T-cell (primary cell): ENCODE measurements at places on chromosomes 1 and 21.

DNA sequence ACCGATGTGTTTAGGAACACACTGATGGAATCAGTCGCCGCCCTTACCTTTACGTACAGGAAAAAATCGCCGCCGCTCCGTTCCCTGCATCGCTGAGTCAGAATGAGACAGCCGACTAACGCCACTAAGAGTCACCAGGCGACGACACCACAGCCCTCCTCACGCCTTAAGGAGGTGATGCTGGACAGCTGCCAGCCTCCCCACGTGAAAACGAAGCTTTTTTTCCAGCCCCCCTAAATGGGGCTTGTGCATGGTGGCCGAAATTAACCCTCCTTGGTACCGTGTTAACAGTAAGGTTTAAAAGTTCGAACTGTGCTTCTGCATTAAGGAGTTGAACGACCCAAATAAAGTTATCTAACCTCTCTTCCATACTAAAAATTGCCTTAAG lies 511 bp downstream of the DNTTIP2 start:
- DNase-seq = peak; percentile 42

GRCh38 chr1:78383923-78384322 lies 106.9 kb upstream of the PTGFR start:
- DNase-seq = no peak

GRCh38 chr1:156513185-156513584 lies 12.6 kb upstream of the MEF2D start:
- no peak for DNase-seq

DNA sequence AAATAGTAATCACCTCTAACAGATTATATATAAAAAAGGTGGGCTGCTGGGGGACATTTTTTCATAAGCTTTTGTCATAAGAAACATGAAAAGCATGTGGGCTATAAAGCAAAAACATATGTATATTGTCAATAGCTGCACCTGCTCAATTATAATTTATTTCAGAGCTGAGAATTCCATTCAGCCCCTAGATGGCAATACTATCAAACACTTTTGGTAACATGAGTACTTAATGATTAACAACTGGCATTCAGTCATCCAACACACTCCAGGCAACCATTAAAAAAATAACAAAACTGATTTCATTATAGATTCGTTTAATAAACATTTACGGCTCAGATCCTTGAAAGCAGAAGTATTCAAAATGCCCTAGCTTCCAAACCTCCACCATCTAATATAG lies 115.1 kb downstream of the KCTD3 start:
- no peak for DNase-seq

DNA sequence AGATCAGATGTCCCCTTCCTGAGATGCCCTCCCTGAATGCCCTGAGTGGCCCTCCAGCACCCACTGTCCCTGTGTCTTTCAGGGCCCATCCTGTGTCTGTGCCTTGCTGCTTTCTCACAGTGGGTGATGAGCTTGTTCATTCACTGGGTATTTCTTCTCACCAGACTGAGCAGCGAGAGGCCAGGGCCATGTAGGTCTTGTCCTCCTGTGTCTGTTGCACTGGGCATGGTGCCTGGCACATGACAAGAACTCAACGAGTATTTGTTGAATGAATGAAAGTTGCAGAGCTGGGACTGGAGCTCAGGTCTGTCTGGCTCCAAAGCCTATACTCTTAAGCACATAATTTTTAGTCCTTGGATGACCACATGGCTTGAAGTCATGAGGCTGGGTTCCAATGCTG lies 93.8 kb downstream of the PTPRU start:
- no peak for DNase-seq

GRCh38 chr1:175208773-175209492 lies 16.4 kb upstream of the KIAA0040 start:
- peak; percentile 36 for DNase-seq

GRCh38 chr1:19360843-19361610 lies 48.9 kb downstream of the SLC66A1 start:
- no peak for DNase-seq

DNA sequence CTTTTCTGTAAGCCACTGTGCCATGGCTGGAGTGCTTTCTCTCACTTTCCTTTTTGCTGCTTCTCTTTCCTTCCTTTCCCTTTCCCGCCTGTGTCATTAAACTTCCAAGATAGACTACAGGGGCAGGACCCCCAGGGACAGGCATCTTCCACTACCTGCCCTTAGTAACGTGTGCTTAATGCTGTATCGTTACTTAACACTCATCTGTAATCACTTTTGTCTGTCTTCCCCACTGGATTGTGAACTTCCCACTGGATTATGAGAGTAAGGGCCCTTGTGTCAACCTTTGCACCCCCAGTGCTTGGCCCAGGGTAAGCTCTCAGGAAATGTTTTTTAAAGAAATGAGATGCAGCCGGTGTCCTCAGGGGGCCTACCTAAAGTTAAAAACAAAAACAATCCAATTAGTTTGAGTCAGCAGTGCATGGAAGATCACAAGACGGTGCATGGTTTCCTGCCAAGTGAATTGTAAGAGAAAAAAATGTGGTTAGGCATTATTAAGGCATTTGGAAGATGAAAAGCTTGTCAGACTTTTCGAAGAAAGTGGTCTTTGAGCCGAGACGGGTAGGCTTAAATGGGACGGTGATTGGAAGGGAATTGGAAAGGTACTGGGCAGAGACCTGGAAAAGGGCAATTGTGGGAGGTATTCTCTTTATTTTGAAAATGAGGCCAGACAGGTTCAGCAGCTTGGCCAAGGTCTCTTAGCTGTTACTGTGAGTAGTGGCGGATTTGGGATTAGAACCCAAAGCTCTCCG lies 958 bp downstream of the LYPLAL1 start:
- no peak for DNase-seq

- DNase-seq = no peak
Measured at GRCh38 chr1:228865627-228866330, 130.5 kb downstream of the RHOU start.

- DNase-seq = no peak
Measured at GRCh38 chr1:240562111-240562590, 49.8 kb downstream of the GREM2 start.

- DNase-seq = no peak
Measured at GRCh38 chr21:32281531-32281930, 2.7 kb upstream of the MIS18A start.

- DNase-seq = no peak
Measured at GRCh38 chr1:236733653-236734052, 47.4 kb downstream of the ACTN2 start.

- DNase-seq = no peak
Measured at GRCh38 chr21:44986471-44987291, 46.9 kb downstream of the SLX9 start.

- DNase-seq = no peak
Measured at GRCh38 chr1:28950449-28950848, 36.1 kb downstream of the EPB41 start.
